Neural progenitor cell (in vitro differentiated cells): ENCODE measurements at places on chromosomes 5 and 9. TPM values are rescaled to one million over a fixed set of nuclear protein-coding genes. Genes with fewer than 3 reads are reported as not detected.

- no peak for DNase-seq
Measured at GRCh38 chr9:69494763-69495162, 169.7 kb downstream of the ENTREP1 start.

DNA sequence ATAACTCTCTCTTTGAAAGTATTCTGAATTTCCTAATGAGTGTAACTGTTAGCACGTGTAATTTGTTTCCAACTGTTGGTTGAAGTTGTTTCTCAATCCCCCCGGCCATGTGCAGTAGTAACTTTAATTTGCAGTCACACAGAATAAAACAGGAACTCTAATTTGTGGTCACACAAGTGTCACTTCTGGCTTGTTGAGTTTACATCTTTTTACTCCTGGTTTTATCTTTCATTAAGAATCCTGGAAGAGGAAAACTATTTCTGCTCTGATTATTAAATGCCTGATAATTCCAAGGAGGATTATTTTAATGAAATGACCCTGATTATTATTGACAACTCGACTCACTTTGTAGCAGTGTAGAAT, 1.2 kb downstream of the SCAMP1 start:
- DNase-seq: no peak

Gene IQGAP2
- total RNA-seq: 20.9 and 37.7 TPM in 2 replicates

DNA sequence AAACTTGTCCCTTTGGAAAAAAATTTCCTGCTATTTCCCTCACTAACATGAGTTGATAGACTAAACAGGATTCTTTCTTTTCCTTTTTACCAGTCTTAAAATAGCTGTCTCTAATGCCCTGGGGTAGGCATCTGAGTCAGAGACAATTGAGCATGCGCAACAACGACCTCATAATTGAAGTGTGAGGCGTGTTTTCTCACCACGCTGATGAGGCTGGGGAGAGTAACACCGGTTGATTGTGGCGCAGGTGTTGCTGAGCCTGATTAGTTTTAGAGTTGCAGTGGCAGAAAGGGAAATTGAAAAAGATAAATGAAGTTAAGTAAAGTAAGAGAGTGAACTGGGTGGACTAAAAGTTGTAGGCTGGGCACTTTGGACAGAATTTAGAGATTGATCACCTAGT, 213.7 kb downstream of the TLR4 start:
- no peak for DNase-seq

GRCh38 chr5:31581498-31582099, 49.5 kb downstream of the C5orf22 start:
- peak; percentile 52 for DNase-seq

DNA sequence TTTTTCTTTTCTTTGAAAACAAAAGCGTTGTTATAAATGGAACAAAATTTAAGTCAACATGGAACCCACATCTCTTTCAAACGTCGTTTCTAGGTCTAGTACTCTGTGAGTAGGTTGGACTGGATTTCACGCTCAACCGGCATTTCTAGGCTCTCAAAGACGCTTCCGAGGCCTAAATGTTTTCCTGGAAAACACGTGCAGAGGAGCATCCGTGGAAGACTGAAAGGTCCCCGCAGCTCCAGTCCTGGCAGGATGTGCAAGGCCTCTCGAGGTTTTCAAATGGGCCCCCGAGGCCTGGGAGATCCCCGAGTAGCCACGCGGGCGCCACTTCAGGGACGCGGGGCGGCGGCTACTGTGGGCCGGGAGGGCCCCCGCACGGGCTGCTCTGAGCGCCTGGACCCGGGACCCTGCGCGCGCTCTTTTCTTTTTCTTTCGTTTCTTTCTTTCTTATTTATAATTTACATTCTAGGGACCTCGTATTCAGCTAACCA, 4.2 kb upstream of the IRX2 start:
- DNase-seq: peak; percentile 30

Gene SOWAHA
- total RNA-seq: 0.03 TPM in 1 of 2 replicates, not detected in the other

- no peak for DNase-seq
Measured at GRCh38 chr9:134636149-134636507, 5.5 kb upstream of the COL5A1 start.

Gene SLC27A6
- total RNA-seq: 1.9 and 7.4 TPM in 2 replicates

GRCh38 chr9:22117511-22118384, 108.6 kb upstream of the CDKN2B start:
- no peak for DNase-seq

Gene FREM1
- total RNA-seq: 1.1 and 1.2 TPM in 2 replicates

Gene TLX3
- not detected in 2 replicates for total RNA-seq
